ENCODE measurements at places on chromosomes 6 and 20.

DNA sequence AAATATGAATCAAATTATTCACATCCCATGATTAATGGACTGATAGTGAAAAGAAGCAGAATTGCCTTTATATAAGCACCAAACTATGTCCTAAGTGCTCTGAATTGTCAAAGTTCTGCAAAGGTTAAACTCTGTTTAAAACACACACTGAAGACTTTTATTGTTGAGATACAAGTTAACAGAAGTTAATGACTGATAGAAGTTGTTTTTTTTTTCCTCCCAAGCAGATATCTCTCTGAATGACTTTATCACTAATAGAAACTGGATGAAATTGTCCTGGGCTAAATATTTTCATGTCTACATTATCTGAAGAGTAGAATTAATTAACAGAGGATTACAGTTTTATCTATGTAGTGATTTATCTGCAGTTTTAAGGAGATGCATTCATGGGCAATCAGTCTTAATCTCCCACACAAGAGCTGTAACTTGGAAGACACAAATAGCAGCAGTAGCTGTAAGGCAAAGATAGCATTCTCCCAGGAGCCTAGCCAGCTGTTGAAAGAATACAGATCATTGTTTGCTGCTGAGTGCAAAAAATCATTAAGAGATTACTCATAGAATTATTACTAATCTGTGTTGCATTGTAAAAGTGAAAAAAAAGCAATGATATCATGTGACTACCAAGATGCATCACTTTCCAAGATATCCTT is 49.9 kb downstream of the BMP5 start:
- DNase-seq, result no peak

- DNase-seq, result no peak
Measured at GRCh38 chr6:112620812-112621569, 273.9 kb downstream of the RFPL4B start.

- DNase-seq, result no peak
Measured at GRCh38 chr6:4732691-4733315, 43.4 kb upstream of the CDYL start.

- DNase-seq, result no peak
Measured at GRCh38 chr20:914727-915498, 1.2 kb downstream of the ANGPT4 start.

DNA sequence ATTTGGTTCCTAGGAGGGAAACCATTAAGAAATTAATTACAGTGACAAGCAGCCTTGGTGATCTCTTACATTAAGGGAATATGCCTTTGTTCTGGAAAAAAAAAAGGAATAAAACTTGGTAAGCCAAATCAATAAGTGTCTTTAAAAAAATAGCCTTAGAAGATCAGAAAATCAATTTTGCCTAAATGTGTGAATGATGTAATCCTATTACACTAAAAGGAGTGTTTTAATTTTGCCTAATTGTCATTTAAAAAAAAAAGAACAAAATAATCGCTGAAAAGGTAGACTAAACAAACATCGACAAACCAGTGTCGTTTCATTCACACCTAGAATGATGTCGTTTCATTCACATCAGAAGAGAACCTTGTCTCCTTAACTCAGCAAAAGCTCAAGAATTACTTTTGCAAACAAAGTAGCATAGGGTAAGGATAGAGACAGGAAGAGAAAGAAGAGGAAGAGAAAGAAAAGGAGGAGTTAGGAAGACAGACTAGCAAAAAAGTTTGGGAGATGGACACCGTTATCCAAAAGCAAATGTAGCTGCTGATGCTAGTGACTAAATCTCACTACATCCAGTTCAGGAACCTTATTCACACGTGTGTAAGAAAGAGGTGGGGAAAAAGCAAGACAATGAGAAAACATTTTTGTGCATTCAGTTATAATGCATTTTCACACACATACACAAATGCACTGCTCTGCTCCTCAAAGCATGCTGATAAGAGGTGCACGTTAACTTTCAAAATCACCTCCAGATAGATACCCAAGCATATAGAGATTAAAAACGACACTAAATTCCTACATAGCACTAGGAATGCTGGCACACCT is 60.6 kb downstream of the HIVEP2 start:
- DNase-seq, result no peak

DNA sequence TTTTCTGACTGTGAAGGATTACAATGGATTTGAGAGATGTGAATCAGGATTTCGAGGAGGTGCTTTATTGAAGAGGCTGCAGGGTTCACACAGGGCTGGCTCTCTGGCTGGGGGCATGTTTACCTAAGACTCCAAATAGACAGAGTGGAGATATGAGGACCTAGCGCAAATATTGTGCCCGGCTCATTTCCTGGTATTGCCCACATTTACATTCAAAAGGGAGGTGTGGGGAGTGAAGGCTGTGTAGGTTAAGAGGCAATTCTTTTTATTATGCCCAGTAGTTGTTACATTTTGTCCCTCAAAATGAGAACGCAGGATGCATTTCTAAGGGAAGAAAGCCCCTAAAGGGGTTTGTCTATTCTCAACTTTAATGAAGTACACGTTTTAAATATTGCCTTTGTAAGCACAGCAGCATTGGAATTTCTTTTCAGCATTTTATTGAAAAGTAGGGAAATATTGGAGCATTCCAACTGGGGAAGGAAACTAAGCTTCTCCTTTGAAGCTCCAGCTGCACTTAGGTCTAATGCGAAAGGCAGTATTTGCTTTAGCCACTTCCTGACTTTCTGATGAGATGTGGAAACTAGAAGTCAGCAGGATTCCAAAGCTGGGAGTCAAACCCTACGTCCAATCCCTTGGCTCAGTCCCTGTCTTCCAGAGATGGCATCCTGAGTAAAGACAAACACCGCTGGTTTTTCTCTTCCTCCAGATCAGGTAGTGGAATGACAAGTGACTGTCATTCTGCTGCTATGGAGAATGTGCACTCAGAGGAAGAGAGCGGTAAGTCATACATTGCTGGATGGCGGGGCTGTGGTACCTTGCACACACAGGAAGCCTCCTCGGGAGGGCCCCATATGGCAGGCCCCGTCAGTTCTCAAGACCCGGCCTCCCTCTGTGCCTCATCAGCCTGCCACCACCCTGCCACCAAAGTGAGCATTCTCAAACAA is 70.7 kb downstream of the MYB start:
- no peak for DNase-seq

- no peak for DNase-seq
Measured at GRCh38 chr6:36826520-36827227, 12.6 kb downstream of the CPNE5 start.

- DNase-seq, result no peak
Measured at GRCh38 chr20:53227523-53227922, 255.4 kb downstream of the TSHZ2 start.

GRCh38 chr6:62707156-62707555 is 421.1 kb upstream of the KHDRBS2 start:
- no peak for DNase-seq

GRCh38 chr6:40159865-40160264 is 225.6 kb upstream of the MOCS1 start:
- DNase-seq, result no peak

DNA sequence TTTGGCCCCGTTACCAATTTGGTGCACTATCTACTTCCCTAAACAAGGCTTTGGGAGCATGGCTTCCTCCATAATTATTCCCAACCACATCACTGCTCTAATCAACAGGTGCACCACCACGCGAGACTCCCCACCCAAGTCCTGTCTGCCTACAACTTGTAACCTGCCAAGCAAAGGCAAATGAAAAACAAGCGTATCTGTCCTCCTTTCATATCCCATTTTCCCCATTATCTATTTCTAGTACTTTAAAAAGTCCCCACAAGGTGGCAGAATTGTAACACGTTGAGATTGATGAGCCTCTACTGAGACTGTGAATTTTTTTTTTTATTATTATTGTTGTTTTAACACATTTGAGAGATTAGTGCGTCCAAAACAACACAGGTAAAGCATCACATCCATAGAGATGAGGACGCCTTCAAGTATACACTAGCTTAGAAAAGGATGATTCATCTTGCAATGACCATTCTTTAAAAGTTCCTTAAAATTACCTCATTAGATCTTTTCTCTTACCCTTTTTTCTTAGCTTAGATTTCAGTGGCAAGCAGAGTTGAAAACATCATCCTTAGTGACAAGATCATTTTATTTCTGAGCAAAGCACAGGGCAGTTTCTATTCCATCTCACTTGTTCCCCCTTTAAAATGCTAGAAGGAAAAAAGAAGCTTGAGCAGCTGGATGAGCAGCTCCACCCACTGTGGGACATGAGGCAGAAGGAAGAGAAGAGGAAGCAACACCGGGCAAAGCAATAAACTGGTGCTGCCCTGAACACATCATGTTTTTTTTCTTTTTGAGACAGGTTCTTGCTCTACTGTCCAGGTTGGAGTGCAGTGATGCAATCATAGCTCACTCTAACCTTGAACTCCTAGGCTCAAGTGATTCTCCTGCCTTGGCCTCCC is 210.8 kb downstream of the ARHGAP18 start:
- DNase-seq, result peak; percentile 39

- no peak for DNase-seq
Measured at GRCh38 chr20:42598581-42598980, 591.1 kb downstream of the PTPRT start.

DNA sequence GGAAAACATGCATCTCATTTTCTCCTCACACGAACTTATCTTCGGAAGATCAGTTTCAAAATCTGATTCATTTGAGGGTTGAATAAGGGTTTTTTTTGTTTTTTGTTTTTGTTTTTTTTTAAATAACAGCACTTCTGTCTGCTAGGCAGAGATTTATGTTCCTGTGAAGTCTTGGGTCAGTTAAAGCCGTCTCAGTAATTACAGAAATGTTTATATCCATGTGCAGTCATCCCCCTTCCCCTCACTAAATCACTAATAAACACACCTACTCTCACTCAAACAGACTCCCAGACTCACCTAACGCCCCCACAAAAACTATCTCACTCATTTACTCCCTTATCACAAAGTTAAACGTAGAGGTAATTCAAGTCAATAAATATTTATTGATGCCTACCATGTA is 214.2 kb upstream of the SUPT3H start:
- peak; percentile 1 for DNase-seq

DNA sequence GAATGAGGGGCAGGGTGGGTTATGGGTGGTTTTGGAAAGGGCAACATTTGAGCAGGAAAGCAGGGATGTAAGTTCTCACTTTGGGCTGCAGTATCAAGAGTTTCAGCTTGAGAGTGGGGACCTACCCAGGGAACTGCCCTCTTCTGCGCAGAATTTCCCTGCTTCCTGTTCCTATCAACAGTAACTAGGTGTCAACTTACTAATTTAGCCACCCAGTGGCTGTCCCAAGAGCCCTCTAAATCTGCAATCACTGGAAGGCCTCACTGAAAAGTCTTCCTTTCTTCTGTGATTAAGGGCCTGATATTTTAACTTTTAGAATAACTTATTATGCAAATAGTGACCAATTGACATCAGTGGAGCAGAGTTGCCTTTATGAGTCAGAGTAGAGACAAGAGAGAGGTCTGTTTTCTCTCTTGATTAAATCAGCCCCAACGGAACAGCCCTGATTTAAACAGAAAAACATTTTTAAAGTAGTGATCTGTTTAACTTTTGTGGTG is 118.2 kb upstream of the RIPOR2 start:
- DNase-seq, result no peak

GRCh38 chr6:136668571-136668970 is 118.3 kb upstream of the MAP7 start:
- DNase-seq, result no peak

GRCh38 chr6:166450167-166450873 is 67.6 kb upstream of the MPC1 start:
- DNase-seq, result no peak

DNA sequence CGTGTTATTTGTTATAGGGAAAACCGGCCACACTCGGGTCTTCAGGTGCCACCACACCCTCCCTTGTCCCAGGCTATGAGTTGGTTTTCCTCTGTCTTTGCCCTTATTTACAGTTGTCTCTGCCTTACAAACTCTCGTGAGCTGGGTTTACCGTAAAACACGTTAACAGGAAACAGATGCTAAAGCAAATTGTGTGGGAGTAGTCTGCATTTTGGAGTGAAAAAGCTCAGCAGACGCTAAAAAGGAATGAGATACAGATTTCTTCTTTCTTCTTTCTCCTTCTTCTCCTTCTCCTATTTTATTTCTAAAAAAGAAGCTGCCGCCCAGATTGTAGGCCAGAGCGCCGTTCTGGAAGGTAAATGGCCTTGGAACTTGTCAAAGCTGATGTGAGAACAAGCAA is 51.9 kb downstream of the APCDD1L start:
- no peak for DNase-seq

DNA sequence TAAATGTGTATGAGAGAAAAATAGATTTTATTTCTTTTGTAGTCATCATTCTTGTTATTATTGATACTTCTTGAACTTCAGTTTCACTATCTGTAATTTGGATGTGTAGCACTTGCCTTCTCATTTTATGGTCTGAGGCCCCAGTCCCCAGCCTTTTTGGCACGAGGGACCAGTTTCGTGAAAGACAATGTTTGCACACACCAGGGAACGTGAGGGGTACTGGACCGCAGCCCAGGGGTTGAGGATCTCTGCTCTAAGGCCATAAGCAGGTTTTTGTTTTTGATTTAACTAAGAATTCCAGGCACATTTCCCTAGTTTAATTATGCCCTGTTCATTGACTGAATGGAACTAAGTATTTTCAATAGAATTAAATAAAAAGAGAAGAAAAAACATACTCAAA is 261.5 kb downstream of the BMP2 start:
- DNase-seq, result no peak

GRCh38 chr6:18861204-18861603 is 474.1 kb downstream of the RNF144B start:
- DNase-seq, result no peak

DNA sequence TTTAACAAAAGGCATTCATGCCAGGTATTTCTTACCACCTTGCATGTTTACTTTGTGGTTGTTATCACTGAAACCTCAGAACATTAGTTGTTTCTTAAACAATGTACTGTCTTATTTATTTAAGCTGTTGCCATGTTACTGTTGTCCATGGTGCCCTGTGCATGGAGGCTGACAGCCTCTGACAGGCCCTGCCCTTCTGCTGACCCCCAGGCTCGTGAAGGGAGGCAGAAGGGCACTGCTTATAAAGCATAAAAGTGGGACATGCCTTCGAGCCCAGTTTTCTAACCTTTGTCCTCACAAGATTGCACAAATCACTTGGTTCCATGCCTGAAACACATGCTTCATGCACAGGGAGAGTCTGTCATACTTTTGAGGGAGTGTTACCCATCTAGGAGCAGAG is 46.7 kb upstream of the CLIC5 start:
- DNase-seq, result no peak

DNA sequence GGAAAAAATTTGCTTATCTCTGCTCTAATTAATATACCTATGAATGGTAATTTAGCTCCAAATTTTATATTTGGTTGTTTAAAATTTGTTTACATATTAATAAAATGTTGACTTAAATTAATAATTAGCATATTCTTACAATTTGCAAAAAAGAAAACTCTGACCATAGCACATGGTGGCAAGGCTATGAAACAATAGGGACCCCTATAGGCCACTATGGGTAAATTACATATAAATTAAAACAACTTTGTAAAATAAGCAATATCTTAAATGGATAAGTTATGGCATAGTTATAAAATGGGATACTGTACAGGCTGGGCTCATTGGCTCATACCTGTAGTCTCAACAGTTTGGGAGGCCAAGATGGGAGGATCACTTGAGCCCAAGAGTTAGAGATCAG is 76.0 kb downstream of the MKKS start:
- no peak for DNase-seq

- no peak for DNase-seq
Measured at GRCh38 chr20:39538317-39538716, 576.2 kb downstream of the DHX35 start.

GRCh38 chr6:139376017-139376330 is 1.5 kb upstream of the CITED2 start:
- peak; percentile 32 for DNase-seq

- DNase-seq, result peak; percentile 37
Measured at GRCh38 chr20:43699941-43700565, 26.7 kb downstream of the GTSF1L start.

- no peak for DNase-seq
Measured at GRCh38 chr20:37414224-37415035, 68.5 kb downstream of the SRC start.

- no peak for DNase-seq
Measured at GRCh38 chr6:166703149-166703710, 76.2 kb upstream of the RPS6KA2 start.
